Central memory CD4-positive, alpha-beta T cell (primary cell): ENCODE measurements at places on chromosomes 3 and 15.
A peak's percentile ranks its signal among the peaks of the same experiment; 100 is the strongest.

DNA sequence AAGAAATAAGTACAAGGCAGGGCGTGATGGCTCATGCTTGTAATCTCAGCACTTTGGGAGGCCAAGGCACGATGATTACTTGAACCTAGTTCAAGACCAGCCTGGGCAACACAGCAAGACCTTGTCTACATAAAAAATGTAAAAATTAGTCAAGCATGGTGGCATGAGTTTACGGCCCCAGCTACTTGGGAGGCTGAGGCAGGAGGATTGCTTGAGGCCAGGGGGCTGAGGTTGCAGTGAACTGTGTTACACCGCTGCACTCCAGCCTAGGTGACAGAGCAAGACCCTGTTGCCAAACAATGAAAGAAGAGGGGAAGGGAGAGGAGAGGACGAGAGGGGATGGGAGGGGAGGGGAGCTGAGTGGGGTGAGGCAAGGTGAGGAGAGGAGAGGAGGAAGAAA, 152.7 kb upstream of the PRICKLE2 start:
- no peak for DNase-seq

GRCh38 chr15:52787123-52787503, 3.0 kb downstream of the ONECUT1 start:
- no peak for DNase-seq

DNA sequence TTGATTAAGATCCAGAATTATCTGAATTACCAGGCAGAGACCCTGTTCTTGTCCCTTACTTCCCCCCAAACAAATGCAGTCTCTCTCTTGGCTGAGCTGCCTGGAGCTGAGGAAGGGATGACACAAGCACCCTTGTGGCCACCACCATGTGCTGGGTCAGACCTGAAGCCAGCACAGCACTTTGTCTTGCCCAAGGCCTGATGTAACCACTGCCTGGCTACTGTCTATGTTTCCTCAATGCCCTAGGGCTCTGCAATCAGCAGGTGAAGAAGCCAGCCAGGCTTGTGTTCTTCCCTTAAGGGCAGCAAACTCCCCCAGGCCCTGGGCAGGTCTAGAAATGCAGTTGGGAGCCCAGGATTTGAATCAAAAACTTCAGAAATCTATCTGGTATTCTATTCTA, 15.8 kb upstream of the CASR start:
- no peak for DNase-seq

- DNase-seq: no peak
Observed at GRCh38 chr15:40241269-40242212, 2.7 kb downstream of the PAK6 start.

DNA sequence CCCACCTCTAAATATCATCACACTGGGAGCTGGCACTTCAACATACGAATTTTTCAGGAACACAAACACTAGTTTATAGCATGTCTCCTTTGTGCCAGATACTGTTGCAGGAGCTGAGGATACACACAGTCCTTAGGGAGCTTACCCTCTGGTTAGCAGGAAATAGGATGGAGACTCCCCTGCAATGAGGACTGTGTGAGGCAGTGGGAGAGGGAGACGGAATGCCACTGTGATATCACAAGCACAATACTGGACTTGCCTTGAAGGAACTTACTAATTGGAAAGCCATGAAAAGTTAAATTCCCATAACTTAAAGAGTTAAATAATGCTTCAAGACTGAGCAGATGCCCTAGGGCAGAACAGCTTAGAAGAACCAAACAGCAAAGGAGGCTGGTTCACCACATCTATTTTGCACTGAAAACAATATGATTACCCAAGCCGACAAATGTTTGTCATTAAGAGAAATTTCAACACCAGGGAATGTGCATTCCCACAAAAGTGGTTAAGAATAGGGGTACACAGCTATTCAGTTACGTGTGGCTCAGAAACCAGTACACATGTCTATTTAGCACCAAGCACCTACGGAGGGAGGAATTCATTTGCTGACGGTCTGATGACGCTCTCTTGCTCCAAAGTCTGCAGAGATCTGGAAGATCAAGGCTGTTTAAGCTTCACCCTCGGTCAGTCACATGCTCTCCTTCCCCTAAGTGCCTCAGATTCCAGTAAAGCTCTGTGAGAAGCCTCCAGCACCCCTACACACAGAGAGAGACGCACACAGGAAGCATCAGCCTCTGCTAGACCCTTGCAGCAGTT, 5.2 kb downstream of the TBC1D2B start:
- DNase-seq: peak; percentile 57

DNA sequence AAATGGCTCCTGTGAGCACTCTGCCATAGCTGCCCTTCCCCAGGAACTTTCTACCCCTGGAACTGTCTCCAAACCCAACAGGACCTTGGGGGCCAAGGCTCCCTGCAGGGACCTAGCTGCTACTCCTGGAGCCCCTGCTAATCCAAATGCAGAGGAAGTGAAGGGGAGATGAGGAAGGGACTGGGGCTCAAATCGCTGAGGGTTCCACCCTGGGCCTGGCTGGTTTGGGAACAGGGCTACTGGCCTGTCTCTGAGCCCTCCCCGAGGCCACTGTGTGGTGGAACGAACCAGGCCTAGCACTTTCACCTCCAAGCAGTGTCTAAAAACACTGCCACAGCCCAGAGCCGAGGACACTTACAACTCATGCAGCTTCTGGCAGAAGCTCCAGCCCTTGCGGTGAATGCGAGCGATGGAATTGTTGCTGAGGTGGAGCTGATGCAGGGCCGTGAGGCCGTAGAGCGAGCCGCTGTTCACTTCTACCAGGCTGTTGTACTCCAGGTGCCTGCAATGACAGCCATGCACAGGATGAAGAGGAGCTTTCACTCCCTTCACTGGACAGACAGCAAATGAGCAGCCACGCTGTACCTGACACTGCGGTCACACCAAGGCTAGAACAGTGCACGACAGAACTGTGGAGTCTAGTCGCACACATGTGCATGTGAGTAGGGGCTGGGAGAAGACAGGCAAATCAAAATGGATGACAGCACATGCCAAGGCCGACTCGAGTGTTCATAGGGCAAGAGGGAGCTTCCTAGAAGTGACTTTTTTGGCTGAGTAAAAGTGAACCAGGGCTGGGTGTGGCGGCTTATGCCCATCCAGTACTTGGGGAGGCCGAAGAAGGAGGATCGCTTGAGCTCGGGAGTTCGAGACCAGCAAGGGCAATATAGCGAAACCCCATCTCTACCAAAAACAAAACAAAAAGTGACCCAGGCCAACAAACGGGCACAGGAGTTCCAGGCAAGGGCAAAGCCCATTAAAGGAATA, 90.8 kb downstream of the LRIG1 start:
- DNase-seq: no peak

GRCh38 chr15:31264559-31265089, 62.0 kb upstream of the KLF13 start:
- DNase-seq: no peak
